Activated T-cell treated with anti-CD3 and anti-CD28 coated beads, Interleukin-2, amount 50 U/mL, for 72 hours (primary cell): ENCODE measurements at places on chromosomes 6 and 20.

DNA sequence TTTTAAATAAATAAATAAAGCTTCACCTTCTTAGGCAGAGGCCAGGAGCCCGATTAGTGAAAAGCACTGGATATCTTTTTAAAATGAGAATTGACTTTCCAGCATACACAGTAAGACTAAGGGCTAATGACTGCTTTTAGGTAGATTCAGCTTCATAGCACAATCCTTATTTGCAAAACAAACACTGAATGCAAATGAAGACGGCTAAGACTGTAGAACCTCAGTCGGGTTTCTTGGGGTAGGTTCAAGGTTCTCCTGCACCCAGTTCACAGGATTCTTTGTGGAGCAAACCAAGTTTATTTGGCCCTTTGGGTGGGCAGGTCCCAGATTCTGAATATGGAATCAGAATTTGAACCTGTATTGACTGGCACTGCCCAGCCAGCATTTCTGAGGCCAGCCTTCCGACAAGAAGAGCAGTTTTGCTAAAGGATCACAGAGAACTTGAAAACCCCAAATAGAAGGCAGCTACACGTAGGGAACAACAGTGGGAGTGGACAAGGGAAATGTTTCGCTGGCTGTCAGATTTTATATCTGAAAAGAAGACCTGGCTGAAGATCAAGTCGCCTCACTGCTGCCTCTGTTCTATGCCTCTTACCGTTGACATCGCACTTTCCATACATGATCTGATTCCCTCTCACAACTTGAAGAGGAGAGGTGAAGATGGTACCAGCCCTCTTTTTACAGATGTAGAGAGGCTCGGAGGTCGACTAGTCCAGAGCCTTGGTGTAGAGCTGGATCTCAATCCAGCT, 8.2 kb downstream of the TRERF1 start:
- no peak for DNase-seq

- peak; percentile 20 for DNase-seq
Observed at GRCh38 chr6:37868447-37868825, 48.9 kb downstream of the ZFAND3 start.

- DNase-seq, result peak; percentile 83
Observed at GRCh38 chr6:143806282-143807102, 36.6 kb upstream of the LTV1 start.

DNA sequence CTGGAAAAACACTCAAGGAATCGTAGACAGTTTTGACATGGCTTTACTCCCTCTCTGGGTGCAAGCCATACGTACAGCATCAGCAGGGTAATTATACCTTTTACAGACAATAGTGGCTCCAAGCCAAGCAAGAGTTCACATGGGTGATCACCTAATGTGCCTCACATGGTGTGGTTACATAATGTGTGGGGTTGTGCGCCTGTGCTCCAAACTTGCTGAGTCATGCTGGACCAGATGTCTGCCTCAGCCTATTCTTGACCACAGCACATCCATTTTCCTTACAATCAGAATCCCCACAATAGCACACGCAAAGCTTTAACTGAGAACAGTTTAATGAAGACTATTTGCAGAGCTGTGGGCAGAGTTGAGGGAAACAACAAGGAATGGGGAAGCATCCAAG, 74.5 kb downstream of the ALDH8A1 start:
- no peak for DNase-seq

GRCh38 chr20:19701429-19701828, 56.6 kb upstream of the RIN2 start:
- no peak for DNase-seq

DNA sequence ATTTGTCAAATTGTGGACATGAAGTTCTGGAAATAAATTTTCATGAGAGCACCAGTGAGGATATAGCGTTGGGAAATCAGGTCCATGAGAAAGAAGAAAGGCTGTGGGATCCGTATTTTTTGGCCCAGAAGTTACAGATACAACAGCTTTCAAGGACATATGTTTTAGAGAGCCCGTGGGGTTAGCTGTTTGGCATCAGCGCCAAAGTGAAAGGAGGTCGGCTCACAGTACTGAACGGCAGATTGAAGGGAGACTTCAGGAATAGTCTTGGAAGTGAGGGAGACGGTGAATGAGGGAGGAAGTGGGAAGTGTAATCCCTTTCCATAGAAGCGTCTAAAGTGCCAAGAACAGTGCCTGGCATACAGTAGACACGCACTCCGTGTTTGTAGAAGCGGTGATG, 31.8 kb downstream of the ZDHHC14 start:
- DNase-seq, result no peak

DNA sequence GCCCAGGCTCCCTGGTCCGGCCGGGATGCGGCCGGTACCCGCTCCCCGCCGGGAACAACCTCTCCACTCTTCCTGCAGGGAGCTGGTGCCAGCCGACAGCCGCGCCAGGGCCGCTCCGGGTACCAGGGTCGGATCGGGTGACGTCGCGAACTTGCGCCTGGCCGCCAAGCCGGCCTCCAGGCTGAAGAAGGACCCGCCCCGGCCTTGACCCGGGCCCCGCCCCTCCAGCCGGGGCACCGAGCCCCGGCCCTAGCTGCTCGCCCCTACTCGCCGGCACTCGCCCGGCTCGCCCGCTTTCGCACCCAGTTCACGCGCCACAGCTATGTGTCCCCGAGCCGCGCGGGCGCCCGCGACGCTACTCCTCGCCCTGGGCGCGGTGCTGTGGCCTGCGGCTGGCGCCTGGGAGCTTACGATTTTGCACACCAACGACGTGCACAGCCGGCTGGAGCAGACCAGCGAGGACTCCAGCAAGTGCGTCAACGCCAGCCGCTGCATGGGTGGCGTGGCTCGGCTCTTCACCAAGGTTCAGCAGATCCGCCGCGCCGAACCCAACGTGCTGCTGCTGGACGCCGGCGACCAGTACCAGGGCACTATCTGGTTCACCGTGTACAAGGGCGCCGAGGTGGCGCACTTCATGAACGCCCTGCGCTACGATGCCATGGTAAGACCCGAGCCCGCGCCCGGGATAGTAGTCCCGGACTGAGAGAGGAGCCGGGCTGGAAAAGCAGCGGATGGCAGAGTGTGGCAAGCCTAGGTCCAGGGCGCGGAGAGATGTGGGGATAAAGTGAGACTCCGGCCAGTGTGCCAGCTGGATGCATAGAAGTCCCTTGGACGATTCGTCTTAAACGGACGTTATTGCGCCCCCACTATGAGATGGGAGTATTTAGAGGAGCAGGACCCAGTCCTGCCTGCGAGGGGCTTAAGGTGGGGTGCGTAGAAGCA, at the start of gene NT5E:
TSS of gene NT5E (plus strand) at position 266 of the 942 bp plus-strand sequence. CDS start at position 323, 57 bp downstream.
- peak; percentile 62 for DNase-seq

DNA sequence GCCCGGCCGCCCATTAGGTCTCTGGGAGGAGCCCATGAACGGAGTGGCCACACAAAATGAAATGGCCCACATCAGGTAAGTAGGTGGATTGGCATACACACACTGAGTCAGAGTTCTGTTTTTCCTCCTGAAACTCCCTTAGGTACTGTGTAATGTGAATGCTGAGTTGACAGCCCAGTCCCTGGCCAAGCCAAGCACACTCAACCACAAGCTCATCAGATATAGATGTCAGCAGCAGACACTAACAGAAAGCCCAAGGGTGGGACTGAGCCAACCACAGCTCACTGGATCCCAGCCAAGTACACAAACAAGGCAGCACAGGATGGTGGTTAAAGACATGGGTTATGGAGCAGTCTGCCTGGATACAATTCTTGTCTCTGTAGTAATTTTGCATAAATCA, 403.4 kb downstream of the GJA1 start:
- no peak for DNase-seq

- DNase-seq, result no peak
Observed at GRCh38 chr20:39523405-39523804, 561.3 kb downstream of the DHX35 start.

- DNase-seq, result no peak
Observed at GRCh38 chr20:48309293-48309692, 518.5 kb downstream of the PREX1 start.

- DNase-seq, result no peak
Observed at GRCh38 chr6:136326038-136326553, 36.5 kb upstream of the BCLAF1 start.

GRCh38 chr6:22471132-22471690, 98.2 kb upstream of the HDGFL1 start:
- DNase-seq, result no peak

- DNase-seq, result no peak
Observed at GRCh38 chr6:80502871-80503270, 396.4 kb downstream of the BCKDHB start.

- no peak for DNase-seq
Observed at GRCh38 chr6:11999246-11999645, 12.9 kb upstream of the HIVEP1 start.

DNA sequence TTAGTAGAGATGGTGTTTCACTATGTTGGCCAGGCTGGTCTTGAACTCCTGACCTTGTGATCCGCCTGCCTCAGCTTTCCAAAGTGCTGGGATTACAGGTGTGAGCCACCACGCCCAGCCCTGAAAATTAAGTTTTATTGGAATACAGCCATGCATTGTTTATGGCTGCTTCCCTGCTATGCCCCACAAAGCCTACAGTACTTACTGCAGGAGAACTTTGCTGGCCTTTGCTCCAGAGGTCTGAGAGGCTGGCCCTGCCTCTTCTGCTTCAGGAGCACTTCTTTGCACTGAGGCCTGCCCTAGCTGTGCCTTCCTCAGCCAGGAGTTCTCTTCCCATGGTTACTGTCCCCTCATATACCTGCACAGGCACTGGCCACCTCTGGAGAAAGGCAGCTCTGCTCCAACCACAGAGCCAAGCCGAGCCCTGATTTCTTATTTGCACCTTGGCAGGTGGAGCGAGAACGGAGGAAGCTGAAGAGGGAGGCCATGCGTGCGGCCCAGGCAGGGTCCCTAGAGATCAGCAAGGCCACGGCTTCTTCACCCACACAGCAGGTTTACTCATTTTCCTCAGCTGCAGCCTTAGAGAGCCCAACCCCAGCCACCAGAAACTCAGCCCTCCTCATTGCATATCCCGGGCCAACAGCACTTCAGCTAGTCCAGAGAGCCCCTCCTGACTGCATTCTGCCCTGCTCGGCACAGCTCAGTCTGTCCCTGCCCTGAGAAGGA, 20.8 kb downstream of the C20orf173 start:
- DNase-seq, result no peak

GRCh38 chr6:36073587-36073986, 46.0 kb downstream of the MAPK14 start:
- DNase-seq, result no peak

DNA sequence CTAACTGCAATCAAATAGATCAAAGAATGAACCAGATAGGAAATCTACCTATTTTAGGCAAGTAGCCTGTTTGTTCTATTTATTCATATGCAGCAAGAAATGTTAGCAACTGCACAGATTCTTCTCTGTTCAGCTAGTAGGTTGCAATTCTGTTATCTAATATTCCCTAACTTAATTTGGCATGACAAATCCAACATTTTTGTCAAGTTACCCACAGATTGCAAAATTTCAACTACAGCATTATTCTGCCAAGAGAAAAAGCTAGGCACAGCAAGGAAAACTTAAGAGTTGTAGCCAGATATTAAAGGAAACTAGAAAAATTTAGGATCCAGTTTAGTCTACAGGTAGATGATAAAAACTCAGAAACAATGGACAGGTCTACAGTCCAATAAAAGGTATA, 104.4 kb upstream of the SYNCRIP start:
- no peak for DNase-seq

- no peak for DNase-seq
Observed at GRCh38 chr6:12893036-12893435, 176.5 kb downstream of the PHACTR1 start.

- DNase-seq, result no peak
Observed at GRCh38 chr6:117496383-117496990, 14.0 kb downstream of the DCBLD1 start.

DNA sequence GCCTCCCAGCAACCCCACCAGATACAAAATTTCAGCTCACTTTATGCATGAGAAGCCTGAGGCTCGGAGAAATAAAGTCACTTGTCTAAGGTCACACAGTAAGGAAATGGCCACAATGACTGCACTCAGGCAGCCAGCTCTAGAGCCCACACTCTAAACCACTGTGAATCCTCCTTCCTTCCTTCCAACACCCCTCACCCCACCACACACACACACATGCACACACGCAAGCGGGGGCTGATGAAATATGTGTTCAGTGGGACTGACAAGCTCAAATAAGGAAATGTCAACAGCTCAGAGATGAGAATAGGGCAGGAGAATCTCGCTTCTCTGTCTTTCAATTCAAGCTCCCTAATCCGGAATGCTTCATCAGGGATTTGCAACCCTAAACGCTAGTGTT, 6.0 kb upstream of the BPIFA1 start:
- peak; percentile 15 for DNase-seq

DNA sequence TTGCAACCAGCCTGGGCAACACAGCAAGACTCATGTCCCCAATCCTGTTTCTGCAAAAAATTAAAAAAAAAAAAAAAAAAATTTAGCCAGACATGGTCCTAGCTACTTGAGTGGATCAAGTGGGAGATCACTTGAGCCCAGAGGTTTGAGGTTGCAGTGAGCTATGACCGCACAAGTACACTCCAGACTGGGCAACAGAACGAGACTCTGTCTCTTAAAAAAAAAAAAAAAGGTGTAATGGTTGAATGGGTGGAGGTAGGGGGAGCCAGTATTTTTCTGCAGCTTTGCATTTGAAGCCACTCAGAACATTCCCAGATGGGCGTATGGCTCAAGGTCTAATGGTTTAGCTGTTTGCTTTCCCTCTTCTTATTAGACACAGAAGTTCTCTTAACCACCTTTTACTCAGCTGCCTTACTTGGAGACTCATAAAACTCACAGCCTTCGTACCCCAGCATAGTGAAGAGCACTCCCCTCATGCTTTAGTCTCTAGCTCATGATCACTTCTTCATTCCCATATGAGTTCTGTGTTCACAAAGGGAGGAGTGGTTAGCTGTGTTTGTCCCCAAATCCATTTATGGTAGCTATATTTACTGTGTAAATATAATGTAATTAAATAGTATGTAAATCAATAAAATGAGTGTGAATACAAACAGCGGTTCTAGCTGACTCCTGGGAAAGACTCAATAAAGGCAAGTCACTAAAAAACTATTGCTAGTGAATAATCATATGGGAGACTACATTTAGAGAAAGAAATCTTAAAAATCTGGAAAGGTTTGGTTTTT, 9.0 kb downstream of the FKBP1A start:
- DNase-seq, result no peak

- no peak for DNase-seq
Observed at GRCh38 chr6:87224971-87225370, 69.6 kb downstream of the ZNF292 start.

GRCh38 chr6:149951626-149952025, 9.8 kb downstream of the ULBP2 start:
- DNase-seq, result no peak

DNA sequence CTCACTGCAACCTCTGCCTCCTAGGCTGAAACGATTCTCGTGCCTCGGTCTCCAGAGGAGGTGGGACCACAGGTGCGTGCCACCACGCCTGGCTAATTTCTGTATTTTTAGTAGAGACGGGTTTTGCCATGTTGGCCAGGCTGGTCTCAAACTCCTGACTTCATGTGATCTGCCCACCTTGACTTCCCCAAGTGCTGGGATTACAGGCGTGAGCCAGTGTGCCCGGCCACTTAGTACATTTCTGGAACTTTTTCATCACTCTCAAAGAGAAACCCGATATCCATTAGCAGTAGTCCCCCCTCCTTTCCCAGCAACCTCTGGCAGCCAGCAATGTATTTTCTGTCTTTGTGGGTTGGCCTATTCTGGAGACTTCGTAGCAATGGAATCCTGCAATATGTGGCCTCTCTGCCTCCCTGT, 109.8 kb downstream of the JARID2 start:
- no peak for DNase-seq

- DNase-seq, result no peak
Observed at GRCh38 chr6:137638926-137639706, 144.9 kb upstream of the OLIG3 start.
